Activated CD4-positive, CD25-positive, alpha-beta regulatory T cell treated with anti-CD3 and anti-CD28 coated beads, Interleukin-2, amount 50 U/mL, for 16 hours (primary cell): ENCODE measurements at places on chromosomes 13 and 19.

DNA sequence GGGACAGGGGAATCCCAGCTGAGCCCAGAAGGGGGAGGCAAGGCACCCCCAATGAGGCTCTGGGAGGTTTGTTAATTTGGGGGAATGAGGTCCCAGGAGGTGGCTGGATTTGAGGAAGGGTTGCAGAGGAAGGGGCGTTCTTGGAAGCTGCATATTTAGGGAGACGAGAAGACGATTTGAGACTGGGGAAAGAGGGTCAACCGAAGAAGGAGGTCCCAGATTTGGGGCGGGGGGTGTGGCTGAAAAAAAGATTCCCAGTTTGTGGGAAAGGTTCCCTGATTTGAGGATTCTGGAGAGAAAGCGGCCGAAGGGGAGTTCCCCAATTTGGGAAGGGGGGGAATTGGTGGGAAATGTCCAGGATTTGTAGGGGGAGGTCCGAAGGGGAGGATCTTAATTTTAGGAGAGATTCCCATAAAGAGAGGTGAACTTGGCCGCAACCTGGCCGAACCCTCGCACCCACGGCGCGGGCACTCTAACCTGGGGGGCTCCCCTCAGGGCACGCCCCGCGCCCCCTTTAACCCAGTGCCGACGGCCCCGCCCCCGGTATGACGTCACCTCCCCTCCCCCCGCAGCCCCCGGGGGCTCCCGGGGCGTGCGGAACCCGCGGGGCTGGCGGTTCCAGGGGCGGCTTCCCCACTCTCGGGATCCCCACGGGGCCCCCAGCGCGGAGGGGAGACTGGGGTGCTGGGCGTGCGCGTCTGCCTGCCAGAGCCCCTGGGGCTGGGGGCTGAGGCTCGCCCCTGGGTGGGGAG lies 1.2 kb downstream of the PTPRS start:
- DNase-seq, result no peak

- DNase-seq, result no peak
These were observed 28.0 kb downstream of the WDR88 start for GRCh38 chr19:33159893-33160292.

GRCh38 chr19:3618144-3618810 lies 8.3 kb downstream of the CACTIN start:
- peak; percentile 21 for DNase-seq

- DNase-seq, result no peak
These were observed 35.0 kb downstream of the AMER2 start for GRCh38 chr13:25136880-25137787.

GRCh38 chr13:98731925-98732324 lies 20.5 kb downstream of the SLC15A1 start:
- no peak for DNase-seq

- no peak for DNase-seq
These were observed 11.6 kb downstream of the IGFL2 start for GRCh38 chr19:46159418-46160232.
